ENCODE measurements at places on chromosomes 5 and 9.

- DNase-seq: no peak
Observed at GRCh38 chr9:81237565-81238231, 451.6 kb downstream of the TLE1 start.

DNA sequence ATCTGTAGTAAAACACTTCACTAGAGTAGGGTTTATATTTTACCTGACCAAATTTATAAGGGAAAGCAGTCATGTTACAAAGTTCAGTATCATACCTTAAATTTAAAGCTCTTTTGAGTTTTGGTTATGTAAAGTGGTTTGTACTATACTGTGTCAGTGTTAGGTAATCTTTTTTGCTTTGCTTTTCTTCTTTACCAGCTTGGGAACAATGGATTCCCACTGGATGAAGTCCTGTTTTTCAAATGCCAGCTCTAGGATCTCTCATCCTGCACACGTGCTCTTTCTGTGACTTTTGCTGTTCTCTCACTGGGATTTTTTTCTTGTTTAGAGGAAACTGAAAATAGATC, 15.9 kb downstream of the CYSTM1 start:
- no peak for DNase-seq

DNA sequence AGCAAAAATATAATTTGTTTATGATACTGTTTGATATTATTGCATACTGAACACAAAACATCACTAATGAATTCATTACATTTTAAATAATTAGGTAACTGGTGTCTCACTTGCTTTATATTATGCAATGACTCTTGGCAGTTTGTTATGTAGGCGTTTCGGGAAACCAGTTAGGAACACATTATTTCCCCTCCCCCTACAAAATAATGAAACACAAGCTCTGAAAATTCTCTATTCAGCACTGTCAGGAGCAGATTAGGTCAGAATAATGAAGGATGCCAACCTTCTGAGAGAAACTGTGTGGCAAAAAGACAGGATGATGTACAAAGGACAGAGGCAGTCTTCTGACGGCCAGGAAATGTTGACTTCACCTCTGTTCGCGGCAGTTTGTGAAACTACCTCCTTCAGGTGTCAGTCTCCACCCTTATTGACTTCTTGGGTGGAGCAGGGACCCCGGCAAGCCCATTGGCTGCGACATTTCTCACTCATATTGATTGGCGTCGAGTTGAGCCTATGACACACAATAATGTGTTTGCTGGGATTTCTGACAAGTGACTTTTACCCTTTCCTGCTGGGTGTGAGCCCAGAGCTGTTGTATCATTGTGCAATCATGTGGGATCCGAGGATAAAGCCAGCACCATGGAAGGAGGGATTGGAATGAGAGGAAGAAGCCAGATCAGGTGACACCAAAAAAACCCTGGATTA, 33.9 kb downstream of the SH3PXD2B start:
- no peak for DNase-seq

DNA sequence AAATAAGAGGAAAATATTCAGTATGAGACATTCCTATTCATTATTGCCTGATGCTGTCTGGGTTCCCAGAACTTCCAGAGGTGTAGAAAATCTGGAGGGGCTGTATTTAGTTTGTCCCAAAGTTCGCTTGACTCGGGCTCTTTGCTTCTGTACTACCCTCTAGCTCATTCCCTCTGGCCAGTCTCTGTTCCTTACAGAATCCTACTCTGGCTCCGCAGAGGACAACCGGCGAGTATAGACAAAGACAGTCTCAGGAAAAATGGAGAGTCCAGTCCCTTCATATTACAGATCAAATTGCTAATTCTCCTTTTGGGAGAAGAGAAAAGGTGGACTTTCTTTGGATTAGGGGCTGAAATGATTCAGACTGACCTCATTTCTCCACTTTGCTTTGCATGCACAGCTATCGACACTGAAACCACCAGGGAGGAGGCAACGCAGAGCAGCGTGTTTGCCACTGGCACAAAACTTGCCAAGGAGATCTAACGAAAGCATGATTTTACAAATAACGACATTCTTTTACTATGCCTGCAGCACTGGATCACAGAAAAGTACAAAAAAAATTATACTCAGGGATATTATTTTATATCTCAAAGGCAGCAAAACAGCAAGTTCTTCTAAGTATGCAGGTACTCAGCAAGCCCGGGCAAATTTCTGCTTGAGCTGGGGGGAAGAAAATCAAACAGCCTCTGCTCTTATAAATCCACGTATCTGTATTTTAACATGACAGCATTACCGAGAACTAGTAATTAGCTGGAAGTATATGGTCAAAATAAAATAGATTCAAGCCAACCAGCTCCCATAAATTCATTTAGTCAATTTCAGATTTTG, 279.7 kb downstream of the NPR3 start:
- no peak for DNase-seq

- no peak for DNase-seq
Observed at GRCh38 chr9:72635197-72635596, 113.8 kb downstream of the TMC1 start.
